Neural crest cell (in vitro differentiated cells): ENCODE measurements at places on chromosomes 7 and 10. TPM values are rescaled to one million over a fixed set of nuclear protein-coding genes. Genes with fewer than 3 reads are reported as not detected.

The HABP2 gene
- not detected in 2 replicates for total RNA-seq

DNA sequence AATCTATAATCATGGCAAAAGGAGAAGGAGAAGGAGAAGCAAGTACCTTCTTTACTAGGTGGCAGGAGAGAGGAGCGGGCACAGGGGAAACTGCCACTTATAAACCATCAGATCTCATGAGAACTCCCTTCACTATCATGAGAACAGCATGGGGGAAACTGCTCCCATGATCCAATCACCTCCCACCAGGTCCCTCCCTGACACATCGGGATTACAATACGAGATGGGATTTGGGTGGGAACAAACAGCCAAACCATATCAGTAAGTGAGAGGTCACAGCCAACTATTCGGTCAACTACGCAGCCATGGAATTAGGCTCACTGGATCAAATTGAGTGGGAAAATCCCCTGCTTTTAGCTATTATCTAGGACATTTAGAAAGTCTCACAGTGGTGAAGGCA lies 54.2 kb upstream of the STEAP1B start:
- DNase-seq = no peak

DNA sequence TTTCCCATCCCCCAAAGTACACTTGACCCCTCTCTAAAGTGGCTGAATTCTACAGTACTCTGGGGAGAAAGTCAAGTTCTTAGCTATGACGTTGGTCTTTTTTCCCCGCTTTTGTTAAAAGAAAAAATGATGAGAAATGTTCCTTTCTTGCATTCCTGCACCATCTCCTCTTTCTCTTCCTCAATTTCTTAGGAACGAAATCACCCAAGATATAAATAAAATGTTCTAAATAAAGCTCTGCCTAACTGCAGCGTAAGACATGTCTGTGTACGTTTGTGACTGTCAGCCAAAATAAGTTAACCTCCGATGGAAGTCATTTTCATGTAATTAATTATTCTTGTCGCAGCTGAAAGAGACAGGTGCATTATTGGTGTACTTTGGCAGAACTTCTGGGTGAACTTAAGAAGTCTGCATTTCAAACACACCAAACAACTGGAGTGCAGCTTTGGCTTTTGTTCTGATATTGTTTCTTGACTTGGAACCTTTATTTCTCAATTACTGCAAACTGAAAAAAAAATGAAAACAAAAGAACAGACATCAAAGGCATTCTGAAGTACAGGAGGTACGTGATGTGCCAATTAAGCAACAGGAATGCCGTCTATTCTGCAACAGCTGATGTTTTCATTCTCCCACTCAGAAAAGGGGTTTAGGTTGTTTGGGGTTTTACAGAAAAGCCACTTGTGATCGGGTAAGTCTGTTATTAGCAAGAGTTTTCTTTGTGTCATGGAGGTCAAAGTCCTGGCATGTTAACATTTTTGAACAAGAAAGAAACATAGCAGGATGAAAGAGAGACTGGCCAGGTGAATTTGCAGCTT lies 82.4 kb upstream of the SDK1 start:
- DNase-seq = no peak

The MYO3A gene
- total RNA-seq = 0.82 and 1.4 TPM in 2 replicates

The SLC26A5 gene
- not detected in 2 replicates for total RNA-seq

The ARMC3 gene
- 1.5 and 2.8 TPM in 2 replicates for total RNA-seq

DNA sequence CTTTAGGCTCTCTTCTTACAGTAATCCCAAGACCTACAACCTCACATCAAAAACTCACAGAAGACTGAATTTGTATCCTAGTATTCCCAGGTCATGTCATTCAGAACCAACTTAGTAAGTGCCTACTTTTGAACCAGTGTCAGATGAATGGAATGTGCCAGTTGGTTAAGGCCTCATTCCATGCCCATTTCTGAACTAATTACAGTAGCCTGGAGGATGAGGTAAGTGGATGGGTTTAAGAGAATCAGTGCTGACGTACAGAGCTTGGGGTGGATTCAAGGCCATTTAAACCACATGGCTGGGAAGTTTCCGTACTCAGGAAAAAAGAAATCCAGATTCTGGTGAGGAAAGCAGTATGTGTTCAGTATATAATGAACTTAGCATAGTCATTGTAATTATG lies 21.9 kb upstream of the FOXP2 start:
- no peak for DNase-seq

GRCh38 chr7:64879800-64880199 lies 23.3 kb upstream of the ZNF273 start:
- no peak for DNase-seq

The BCCIP gene
- 89.7 and 89.8 TPM in 2 replicates for total RNA-seq

The HTRA1 gene
- total RNA-seq = 8.2 and 9.0 TPM in 2 replicates

GRCh38 chr7:41942468-41943093 lies 239.7 kb upstream of the INHBA start:
- no peak for DNase-seq

The PRKCQ gene
- total RNA-seq = 3.2 and 3.3 TPM in 2 replicates

The OPN4 gene
- not detected in 2 replicates for total RNA-seq

DNA sequence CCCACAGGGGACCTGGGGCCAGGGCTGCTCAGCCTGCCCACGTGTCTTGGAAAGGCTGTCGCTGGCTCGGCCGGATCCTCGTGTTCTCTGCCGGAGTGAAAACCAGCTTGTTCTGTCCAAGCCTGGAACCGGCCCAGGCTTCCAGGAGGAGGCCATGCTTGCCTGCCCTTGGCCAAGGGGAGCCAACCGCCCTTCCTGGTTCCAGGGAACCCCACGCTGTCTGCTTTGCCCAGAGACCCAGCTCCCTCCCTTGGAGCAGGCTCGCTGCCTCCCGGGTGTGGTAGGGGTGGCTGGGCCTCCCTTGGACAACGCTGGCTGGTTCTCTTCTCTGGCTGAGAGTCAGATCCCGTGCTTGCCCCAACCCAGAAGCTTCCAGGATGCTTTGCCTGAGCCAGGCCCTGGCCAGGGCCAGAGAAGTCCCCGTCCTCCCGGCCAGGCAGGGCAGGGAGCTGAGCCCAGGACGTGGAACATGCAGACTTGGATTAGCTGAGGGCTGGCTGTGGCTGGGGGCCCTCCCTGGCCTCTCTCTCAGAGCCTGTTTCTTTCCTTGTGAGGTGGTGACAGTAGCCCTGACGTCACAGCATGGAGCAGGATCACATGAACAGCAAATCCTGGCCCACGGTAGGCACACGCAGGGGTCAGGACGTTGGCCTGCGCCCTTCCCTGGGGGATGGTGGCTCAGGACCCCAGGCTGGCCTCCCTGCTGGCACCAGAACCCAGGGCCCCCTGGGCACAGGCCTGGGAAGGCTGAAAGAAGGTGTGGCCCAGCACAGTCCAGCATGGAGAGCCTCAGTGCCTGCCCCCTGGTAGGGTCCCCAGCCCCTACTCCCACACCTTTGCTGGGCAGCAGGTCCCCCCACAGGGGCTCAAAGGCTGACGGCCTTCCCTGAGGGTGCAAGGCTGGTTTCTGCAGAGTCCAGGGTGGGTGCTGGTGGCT lies 67.5 kb downstream of the PWWP2B start:
- DNase-seq = no peak

GRCh38 chr7:129958643-129959470 lies 6.1 kb upstream of the UBE2H start:
- no peak for DNase-seq

DNA sequence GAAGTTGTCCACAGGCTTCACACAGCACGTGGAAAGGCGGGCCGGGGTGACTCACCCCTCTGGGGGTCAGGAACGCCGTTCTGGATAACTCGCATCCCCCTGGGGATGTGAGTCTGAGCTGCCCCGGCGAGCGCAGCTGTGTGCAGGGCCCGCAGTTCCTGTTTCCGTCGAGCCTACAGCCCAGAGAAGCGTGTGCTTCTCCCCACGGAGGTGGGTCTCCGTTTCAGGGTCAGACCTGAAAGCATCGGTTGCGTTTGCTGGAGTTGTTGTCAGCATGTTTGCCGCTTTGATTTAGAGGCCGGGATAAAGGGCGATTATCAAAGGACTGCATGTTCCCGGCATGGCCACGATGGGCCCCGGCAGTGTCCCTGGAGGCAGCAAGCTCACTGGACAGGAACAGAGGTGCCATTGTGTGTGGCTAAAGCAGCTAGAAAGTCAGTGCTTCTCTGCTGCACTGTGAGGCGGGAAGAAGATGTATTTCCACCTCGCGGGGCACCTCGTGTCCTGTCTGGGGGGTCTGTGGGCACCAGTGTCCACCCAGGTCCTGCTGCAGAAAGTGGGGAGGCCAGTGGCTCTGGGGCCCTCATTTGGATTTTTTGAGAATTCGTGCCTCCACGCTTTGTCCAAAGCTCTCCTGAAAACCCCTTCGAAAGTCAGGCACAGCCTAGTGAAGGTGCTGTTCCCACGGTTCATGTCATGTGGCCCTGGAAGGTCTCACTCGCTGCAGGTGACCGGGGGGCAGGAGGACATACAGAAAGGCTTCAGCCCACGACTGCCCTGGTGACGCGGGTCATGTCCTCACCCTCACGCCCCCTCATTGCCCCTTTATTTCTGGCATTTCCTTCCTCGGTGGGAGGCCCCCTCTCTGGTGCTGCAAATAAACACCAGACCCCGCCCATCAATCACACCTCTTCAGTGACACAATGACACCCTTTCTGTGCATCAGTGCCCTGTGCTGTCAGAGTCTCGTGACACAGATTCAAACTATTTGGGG lies 27.4 kb upstream of the GDI2 start:
- peak; percentile 48 for DNase-seq
